GM23248 (cell line): ENCODE measurements at places on chromosomes 2 and 18.
A peak's percentile ranks its signal among the peaks of the same experiment; 100 is the strongest.

DNA sequence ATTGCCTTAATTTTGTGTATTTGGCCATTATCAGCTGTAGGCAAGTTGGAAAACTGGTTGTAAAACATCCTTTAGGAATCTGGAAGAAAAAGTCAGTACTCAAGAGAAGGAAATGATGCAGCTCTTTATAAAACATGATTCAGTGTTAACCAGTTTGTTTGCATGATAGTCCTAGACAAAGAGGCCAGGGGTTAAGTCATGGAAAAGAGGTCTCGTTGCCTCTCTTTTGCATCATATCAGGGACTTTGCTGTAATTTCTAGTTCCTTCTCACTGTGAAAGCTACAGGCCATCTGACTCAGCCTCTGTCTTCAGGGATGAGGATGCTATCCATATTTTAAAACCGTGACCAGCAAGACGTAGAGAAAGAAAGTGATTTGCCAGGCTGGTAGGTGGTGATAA, 38.0 kb downstream of the NPAS2 start:
- peak; percentile 92 for DNase-seq

GRCh38 chr2:52314231-52314630, 1282.3 kb upstream of the NRXN1 start:
- no peak for DNase-seq

DNA sequence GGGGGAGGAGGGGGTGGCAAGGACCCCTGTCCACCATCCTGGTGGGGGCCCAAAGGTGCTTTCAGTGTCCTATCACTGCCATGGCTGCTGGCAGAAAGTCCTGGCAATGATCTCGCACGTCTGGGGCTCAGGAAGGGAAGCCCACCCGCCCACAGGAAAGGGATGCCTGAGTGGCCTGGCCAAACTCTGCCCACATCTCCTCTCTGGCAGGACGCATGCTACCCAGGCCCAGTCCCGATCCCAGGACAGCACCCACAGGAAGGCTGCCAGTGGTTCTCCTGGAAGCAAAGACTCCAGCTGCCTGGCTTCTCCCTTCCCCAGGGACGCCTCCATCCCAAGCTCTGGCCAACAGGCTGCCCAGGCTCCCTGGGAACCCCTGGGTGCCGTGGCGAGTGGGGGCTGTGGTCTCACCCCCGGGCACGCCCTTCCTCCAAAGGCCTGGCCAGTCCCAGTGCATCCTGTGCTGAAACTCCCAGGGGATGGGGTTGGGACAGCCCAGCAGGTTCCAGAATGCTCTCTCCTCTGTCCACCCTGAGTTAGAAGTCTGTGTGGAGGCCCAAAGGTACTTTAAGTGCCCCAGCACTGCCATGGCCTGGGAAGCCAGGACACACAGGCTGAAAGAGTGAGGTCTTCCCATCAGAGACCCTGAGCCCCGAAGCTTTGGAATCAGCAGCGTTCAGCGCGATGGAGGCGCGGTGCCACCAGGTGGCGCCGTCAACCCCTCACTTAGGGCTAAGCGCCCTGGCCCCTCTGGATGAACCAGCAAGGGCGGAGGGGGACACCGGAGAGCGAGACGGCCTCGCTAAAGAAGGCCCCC, 29.8 kb upstream of the TAF1B start:
- DNase-seq = peak; percentile 81

DNA sequence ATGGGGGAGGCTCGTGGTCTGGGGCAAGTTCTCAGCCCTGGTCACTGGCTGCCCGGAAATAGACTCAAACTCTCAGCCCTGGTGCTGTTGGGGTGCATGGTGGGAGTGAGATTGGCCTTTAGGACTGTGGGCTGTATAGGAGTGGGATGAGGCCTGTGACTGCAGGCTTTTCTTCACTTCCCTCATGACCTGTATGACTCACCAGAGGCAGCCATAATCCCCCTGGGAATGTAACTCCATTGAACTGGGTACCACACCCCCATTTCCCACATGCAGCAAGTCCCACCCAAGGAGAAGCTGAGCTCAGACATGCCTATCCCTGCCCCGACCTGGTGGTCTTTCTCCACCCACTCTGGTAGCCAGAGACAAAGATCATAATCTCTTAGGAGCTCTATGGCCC, 177.7 kb upstream of the OSR1 start:
- DNase-seq = peak; percentile 31

GRCh38 chr2:218019411-218020060, 16.7 kb upstream of the TNS1 start:
- DNase-seq = no peak
